ENCODE measurements at places on chromosomes 1 and 21.

DNA sequence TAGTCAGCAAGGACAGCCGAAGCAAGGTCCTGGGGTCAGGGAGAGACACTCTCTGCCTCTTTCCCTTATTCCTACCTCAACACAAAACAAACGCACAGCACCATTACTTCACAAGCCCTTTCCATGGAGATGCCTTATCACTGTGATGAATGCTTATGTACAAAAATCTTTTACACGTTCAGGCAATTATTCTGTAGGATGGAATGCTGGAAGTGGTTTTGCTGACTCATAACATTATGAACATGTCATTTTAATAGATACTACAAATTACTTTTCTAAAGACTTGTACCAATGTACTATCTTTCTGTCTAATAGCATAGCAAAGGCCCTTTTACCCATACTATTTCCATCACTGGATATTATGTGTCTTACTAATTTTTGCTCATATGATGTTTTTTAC, 98.4 kb downstream of the TTLL7 start:
- no peak for DNase-seq

GRCh38 chr1:109527098-109527811, 12.4 kb upstream of the GPR61 start:
- DNase-seq, result no peak

GRCh38 chr1:90325168-90325567, 330.3 kb downstream of the ZNF326 start:
- no peak for DNase-seq

DNA sequence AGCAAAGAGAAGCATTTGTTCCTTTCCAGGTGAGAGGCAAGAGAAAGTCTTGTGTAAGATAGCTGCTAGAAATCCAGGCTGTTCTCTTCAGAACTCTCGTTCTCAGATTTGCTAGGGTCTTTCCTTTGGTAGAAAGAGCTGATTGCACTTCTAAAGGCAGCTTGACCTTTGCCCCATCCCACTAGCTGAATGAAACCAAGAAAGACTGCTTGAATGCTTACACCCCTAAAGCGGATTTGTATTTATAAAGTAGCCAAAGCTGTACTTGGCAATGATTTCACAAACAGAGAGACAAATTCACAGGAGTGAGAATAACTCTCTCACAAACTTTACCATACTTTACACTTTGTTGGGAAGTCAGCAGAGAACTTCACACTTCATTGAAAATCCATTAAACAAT, 424.1 kb downstream of the TTLL7 start:
- no peak for DNase-seq

- DNase-seq, result no peak
These were observed 143.0 kb downstream of the RERE start for GRCh38 chr1:8674481-8674880.

GRCh38 chr1:209743145-209743482, 12.7 kb upstream of the TRAF3IP3 start:
- no peak for DNase-seq

- DNase-seq, result no peak
These were observed 37.7 kb upstream of the ATG4C start for GRCh38 chr1:62746086-62746808.

DNA sequence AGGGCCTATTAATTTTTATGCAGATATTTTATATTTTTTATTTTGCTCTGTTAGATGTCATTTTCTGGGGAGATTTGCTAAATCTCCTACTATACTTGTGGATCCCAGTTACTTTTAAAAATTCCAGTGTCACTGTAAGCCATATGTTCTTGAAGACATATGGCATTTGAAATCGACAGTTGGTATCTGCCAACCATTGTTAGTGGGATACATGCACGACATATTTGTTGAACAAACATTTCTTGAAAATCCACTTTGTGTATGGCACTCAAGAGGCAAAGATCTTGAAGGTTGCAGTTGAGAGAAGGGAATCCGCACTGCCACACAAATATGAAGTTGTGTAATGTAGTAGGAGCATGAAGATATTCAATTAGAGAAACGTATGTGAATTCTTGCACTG, 287.7 kb downstream of the HHAT start:
- no peak for DNase-seq

DNA sequence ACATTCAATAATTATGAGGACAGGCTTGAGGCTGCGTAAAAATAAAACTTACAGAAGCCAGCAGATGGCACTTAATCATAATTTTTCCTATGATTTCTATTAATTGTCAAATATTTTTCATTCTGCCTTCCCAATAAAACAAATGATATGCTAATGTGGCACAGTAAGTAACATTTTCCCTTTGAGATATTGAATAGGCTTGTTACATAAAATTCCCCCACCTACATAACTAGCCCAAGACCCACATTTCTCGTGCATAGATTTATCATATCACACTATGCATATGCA, 55.4 kb upstream of the PTGFRN start:
- no peak for DNase-seq

DNA sequence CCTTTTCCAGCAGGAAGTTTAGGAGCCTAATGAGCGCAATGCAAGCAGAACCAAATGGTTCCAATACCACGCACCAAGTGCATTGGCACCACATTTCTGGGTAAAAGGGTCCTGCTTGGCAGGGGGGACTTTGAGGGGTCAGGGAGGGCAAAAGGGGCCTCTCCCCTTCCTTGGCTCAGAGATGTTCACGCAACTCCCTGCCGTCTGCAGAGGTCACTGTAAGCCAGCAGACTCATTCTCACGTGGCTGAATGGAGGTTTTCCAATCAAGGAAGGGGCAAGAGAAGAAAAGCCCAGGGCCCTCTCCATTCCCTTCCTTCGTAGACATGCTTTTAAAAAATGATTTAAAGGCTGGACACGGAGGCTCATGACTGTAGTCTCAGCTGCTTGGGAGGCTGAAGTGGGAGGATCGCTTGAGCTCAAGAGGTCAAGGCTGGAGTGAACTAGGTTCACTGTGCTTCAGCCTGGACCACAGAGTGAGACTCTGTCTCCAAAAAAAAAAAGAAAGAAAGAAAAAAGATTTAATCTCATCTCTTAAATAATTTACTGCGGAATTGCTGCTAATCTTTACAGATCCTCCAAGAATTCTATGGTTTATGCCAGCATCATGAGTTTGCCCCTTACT, 80.3 kb downstream of the RUNX3 start:
- DNase-seq, result no peak

DNA sequence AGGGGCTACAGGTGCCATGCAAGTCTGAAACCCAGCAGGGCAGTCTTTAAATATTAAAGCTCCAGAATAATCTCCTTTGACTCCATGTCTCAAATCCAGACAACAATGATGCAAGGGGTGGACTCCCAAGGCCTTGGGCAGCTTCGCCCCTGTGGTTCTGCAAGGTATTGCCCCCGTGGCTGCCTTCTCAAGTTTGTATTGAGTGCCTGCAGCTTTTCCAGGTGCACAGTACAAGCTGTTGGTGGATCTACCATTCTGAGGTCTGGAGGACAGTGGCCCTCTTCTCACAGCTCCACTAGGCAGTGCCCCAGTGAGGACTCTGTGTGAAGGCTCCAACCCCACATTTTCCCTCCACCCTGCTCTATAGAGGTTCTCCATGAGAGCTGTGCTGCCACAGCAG, 3.7 kb upstream of the MROH9 start:
- no peak for DNase-seq

- no peak for DNase-seq
These were observed 173.0 kb upstream of the FMN2 start for GRCh38 chr1:239918634-239919033.

- no peak for DNase-seq
These were observed 420.4 kb upstream of the BEND5 start for GRCh38 chr1:49197081-49197480.

DNA sequence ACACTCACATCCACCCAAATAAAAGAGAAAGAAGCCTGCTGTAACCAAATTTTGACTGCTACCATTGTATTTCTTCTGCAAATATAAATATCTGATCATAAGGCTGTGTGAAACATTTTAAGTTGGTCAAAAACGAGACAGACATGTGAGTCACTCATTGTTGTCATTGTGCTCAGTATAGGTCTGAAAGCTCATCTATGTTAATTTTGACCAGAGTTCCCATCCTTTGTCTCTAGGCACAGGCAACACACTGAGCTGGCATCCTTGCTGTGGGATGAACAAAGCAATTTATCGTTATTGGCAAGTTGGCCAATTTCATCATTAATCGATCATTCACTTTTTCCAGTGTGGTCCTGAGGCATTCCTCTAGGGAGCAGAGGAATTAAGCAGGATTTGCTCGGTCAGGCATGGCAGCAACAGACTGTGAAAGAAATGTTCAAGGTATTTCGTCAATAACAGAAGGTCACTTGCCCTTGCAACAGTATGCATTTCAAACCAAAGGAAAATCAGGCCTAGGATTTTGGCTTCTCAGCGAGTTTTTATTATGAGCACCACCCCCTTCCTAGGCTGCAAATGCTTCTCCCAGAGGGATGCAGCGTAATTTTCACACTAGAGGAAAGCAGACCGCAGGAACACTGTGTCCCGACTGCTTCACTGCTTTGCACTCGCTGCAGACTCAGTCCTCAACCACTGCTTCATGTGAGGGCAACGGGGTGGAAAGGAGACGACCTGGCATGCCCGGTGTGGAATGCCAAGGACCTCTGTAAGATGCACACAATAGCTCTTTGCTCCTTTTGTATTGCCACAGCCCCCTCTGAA, 87.9 kb upstream of the SMYD2 start:
- DNase-seq, result no peak

GRCh38 chr1:232597721-232598120, 32.2 kb downstream of the SIPA1L2 start:
- no peak for DNase-seq

DNA sequence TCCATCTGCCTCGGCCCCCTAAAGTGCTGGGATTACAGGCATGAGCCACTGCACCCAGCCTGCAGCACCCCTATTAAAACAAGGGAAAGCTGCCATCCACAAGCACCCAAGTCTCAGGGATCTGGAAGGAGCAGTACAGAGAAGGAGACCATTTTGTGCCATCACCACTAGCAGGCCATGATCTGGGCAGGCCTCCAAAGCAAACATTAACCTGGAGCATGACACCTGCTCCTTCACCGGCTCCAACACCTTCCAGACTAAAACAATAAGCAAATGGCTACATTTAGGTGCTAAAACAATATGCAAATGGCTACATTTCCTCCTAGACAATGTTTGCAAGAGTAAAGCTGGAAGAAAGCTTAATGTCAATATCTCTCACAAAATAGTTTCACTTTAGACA, 16.7 kb downstream of the MEAF6 start:
- no peak for DNase-seq

GRCh38 chr1:111699268-111699667, 39.9 kb downstream of the INKA2 start:
- DNase-seq, result no peak

DNA sequence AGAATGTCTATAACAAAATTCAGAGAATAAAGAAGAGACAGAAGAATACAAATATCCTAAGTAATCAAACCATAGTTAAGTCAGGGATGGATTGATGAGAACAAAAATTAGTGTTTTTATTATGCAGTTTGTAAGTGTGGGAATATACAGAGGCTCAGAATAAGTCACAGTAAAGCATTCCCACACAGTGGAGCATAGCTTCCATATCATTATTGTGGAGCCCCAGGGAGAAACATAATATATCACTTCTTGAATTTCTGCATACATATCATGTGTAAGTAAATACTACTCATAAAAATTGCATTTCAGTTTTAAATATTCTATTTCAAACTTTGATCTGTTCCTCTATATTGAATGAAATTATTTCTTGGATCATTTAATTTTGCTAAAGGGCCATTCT, 790.4 kb downstream of the PLA2G4A start:
- no peak for DNase-seq

GRCh38 chr1:11789126-11790067, 16.4 kb downstream of the MTHFR start:
- DNase-seq, result no peak

- DNase-seq, result no peak
These were observed 58.6 kb upstream of the ARHGAP29 start for GRCh38 chr1:94296018-94296417.

DNA sequence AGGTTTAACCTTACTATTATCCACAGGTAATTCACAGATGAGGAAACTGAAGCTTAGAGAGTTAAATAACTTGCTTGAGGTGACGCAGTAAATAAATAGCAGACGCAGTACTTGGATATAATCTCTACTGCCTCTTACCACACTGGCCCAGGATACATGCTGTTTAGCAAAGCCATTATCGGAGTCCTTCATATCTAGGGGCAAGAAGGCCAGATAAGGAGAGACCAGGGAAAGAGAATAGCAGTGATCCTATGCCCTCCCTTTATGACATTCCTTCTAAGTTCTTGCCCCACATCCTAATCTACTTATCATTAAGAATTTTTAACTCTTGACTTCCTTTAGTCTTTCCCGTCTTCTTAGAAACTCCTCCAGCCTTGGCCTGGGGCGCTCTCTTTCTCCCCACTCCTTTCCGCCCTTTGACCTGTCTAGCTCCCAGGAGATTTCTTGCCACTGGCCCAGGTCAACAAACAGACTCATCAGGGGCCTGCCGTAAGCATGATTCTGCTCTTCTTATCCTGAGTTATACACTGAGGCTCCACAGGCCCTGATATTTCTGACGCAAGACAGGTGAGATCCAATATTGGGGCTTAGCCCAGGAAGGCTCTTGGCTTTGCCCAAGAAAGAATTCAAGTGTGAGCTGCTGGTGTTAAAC, 11.4 kb upstream of the SLAMF1 start:
- DNase-seq, result peak; percentile 48

GRCh38 chr1:174408146-174408545, 39.6 kb upstream of the GPR52 start:
- no peak for DNase-seq

DNA sequence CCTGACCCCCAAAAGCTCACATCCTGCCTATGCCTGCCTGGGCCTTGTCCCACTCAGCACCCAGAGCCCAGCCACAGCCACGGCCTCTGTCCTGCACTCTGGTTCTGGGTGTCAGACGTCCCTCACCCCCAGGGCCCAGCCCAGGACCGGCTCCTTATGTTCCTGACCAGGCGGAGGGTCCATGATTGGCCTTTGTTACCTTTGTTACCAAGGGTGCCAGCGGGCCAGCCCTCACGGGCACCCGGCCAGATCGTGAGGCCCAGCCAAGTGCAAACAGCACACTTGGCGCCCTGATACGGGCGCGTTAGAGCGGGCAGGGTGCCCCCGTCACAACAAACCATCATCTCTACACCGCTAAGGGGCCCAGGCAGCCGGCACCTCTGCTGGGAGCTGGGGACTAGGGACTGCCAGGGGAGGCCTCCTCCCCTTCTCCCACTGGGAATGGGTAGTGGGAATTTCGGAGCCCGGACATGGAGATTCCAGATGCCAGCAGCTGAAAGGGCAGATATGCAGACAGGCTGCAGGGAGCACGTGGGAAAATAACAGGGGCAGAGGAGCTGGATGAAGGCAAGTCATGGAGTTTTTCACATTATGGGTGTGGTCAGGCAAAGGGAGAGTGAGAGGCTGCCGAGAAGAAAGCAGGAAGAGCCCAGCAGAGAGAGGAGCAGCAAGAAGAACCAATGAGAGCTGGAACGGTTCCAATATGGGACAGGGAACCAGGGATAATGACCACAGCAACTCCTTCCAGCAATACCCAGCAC, 22.1 kb downstream of the HSPG2 start:
- DNase-seq, result no peak

- no peak for DNase-seq
These were observed 27.0 kb downstream of the PDE9A start for GRCh38 chr21:42680429-42680828.

GRCh38 chr1:234536741-234537140, 57.8 kb upstream of the TARBP1 start:
- DNase-seq, result no peak
